ENCODE measurements at places on chromosomes 1 and 21. TPM values are rescaled to one million over a fixed set of nuclear protein-coding genes. Genes with fewer than 3 reads are reported as not detected.

The SPOCD1 gene
- 6.9 TPM for total RNA-seq

The TSPEAR gene
- not detected for total RNA-seq

The KLHL21 gene
- 25.6 TPM for total RNA-seq

The PSRC1 gene
- total RNA-seq, result 22.7 TPM

The DNALI1 gene
- total RNA-seq, result not detected

The OR10R2 gene
- not detected for total RNA-seq

The VHLL gene
- total RNA-seq, result not detected

The KRTAP19-2 gene
- total RNA-seq, result not detected

The RNF220 gene
- 58.1 TPM for total RNA-seq

The OR2L8 gene
- total RNA-seq, result not detected

The GNAT2 gene
- not detected for total RNA-seq

The IPO9 gene
- 41.3 TPM for total RNA-seq

The FCRL4 gene
- total RNA-seq, result not detected

The SLAMF8 gene
- not detected for total RNA-seq

The FCRL6 gene
- not detected for total RNA-seq

The TSPAN1 gene
- total RNA-seq, result 3.1 TPM

The HUNK gene
- 1.3 TPM for total RNA-seq

The VTCN1 gene
- total RNA-seq, result not detected

The B3GALT6 gene
- 18.5 TPM for total RNA-seq

The SIM2 gene
- total RNA-seq, result 10.6 TPM

The ABCB10 gene
- total RNA-seq, result 19.6 TPM

The OR14A16 gene
- total RNA-seq, result not detected

The TMEM82 gene
- not detected for total RNA-seq

The LRRN2 gene
- 13.7 TPM for total RNA-seq

The BEND5 gene
- not detected for total RNA-seq

The RYR2 gene
- not detected for total RNA-seq

The PCSK9 gene
- 4.4 TPM for total RNA-seq

The EDEM3 gene
- 8.0 TPM for total RNA-seq

The A3GALT2 gene
- not detected for total RNA-seq

The SLC45A1 gene
- total RNA-seq, result 2.5 TPM

The FOXJ3 gene
- 18.1 TPM for total RNA-seq

The HFM1 gene
- total RNA-seq, result not detected

The ITGB3BP gene
- 22.7 TPM for total RNA-seq
